ENCODE measurements at places on chromosomes 1 and 21.
A peak's percentile ranks its signal among the peaks of the same experiment; 100 is the strongest.

- DNase-seq, result peak; percentile 8
These were observed 211.6 kb downstream of the LRRC40 start for GRCh38 chr1:69993810-69994209.

DNA sequence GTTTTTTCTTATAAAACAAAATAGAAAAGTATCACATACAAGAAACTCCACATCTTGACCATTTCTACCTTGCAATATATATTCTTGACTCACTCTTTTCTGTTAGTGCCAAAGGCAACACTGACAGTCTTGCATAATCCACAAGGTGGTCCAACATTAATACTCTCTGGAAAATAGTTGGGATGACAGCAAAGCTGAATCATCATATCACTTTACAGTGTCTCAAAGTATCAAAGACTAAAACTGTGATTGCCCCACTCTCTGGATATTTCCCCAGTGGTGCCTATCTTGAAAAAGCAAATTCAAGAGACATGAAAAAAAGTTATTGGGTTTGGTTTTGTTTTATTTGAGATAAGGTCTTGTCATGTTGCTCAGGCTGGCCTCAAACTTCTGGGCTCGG lies 14.6 kb upstream of the TGFBR3 start:
- DNase-seq, result no peak

- no peak for DNase-seq
These were observed 4.4 kb downstream of the CYB561D1 start for GRCh38 chr1:109498161-109498801.

GRCh38 chr1:21816602-21817302 lies 4.7 kb downstream of the LDLRAD2 start:
- DNase-seq, result no peak

DNA sequence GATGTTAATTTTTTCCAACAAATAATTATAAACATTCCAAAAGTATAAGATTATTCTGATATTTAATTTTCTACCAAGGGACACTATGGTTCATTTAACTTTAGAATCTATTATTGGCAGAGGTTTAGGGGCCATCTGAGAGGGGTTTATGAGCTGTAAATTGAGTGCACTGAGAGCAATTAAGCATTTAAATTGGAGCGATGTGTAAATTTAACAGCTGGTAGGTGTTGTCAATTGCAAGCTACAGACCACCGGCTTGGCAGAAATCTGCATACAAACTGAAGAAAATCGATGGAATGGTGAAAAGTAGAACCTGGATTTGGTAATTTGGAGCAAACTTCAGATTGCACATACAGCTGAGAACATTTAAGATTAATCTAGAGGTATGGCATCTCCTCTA lies 55.8 kb upstream of the MTF2 start:
- DNase-seq, result no peak

DNA sequence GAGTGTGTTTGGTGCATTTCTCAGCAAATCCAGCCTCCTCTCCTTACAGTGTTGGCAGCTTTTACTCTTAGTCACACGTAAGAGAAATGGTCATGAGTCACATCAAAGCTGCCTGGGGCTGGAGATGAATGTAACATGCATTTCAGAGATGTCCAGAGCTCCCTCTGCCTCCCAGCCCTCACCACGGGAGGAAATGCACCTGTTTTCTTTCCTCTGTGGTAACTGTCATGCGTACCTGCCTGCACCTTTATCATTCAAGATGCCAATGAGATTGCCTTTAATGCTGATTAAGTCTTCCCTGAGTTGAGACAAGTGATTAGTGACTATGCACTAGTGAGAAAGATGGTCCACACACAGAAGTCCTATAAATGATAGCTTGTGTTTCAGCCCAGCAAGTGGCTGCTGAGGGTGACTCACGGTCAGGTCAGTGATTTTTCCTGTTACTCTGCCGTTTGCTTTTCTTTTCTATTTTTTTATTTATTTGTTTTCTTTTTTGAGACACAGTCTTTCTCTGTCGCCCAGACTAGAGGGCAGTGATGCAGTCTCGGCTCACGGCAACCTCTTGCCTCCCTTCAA lies 277.3 kb upstream of the FMN2 start:
- DNase-seq, result no peak

DNA sequence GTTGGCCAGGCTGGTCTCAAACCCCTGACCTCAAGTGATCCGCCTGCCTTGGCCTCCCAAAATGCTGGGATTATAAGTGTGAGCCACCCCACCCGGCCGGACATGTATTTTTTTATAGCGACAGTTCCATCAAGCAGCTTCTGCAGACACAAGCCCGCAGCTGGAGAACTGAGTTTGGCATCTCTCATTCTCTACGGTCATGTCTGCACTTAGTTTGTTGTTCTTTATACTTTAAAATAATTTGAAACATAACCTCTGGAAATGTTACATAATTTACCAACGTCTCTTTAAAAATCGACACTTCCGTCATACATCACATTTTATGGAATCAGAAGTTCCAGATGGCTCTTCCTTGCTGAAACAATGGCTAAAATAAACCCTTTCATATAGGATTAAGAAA lies 183.6 kb downstream of the DYRK1A start:
- DNase-seq, result no peak

- DNase-seq, result no peak
These were observed 752.1 kb downstream of the NCAM2 start for GRCh38 chr21:21750124-21750825.

DNA sequence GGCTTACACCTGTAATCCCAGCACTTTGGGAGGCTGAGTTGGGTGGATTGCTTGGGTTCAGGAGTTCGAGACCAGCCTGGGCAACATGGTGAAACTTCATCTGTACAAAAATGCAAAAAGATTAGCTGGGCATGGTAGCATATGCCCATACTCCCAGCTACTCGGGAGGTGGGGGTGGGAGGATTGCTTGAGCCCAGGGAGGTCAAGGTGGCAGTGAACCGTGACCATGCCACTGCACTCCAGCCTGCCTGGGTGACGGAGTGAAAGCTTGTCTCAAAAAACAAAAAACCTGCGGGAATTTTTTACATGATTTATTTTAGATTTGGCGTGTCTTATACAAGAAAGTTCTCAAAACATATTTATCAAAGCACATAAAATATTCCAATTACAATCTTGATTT lies 27.8 kb upstream of the MTR start:
- DNase-seq, result no peak

GRCh38 chr1:156801409-156802121 lies 15.1 kb downstream of the SH2D2A start:
- no peak for DNase-seq

DNA sequence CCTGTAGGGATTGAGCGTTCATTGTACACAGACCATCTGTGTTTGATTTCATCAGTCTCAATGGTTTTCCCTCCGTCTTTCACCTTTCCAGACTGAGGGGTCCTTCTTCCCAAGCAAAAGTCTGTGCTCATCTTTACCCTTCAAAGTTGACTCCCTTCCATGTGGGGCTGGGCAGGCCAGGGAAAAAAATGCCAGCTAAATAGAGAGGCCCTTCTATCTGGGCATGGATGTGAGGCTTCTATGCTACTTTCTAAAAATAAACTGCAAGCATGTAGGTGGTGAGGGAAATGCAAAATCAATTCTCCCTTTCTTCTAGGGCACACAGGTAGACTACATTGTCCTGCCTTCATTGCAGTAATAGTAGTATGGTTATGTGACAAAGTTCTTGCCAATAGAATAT lies 46.7 kb upstream of the ITPKB start:
- no peak for DNase-seq

DNA sequence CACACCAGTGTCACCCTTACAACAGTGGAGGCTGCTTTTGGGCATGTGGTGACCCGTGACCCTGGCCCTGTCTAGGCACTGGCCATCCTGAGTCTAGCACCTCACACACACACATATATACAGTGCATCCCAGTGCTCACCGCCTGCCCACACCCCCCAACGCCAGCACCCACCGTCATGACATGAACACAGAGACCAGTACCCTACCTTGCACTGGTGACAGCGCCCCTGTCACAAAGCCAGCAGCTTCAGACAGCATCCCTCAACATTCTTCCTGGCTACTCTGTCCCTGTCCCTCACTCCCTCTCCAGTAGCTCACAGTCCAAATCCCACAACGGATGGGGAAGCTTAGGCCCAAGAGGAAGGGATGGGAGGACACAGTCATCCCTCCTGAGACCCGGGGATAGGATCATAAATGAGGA lies 27.1 kb downstream of the AHDC1 start:
- DNase-seq, result no peak

DNA sequence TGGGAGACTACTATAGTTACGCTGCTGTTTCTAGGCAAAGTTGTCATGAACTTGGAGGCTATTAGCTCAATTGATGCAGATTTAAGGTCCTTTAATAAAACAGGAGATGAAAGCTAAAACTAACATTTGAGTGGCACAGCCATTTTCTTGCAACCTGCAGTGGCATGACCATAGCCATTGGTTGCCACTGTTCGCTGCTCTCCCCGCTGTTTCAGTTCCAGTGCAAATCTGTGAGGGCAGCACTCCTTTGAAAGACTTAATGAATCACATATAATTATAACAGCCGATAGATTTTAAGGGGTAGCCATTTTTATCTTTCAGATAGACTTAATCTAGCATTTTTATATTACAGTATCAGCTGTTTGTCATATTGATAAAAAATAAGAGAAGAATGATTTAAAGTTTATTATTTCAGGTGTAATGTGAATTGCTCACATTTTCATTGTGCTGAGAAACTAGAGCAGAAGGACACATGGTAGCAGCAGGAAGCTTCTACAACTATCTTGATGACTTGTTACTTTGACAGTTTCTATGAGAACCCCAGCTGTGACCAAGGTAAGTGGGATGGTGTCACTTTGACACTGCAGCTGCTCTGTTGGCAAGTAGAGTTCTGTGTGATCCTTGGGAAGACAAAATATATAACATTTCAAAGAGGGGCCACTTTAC lies 203.7 kb downstream of the PLA2G4A start:
- no peak for DNase-seq

- no peak for DNase-seq
These were observed 4.1 kb downstream of the GSTM1 start for GRCh38 chr1:109691759-109692158.

- DNase-seq, result no peak
These were observed 57.2 kb upstream of the SGIP1 start for GRCh38 chr1:66476774-66477173.

DNA sequence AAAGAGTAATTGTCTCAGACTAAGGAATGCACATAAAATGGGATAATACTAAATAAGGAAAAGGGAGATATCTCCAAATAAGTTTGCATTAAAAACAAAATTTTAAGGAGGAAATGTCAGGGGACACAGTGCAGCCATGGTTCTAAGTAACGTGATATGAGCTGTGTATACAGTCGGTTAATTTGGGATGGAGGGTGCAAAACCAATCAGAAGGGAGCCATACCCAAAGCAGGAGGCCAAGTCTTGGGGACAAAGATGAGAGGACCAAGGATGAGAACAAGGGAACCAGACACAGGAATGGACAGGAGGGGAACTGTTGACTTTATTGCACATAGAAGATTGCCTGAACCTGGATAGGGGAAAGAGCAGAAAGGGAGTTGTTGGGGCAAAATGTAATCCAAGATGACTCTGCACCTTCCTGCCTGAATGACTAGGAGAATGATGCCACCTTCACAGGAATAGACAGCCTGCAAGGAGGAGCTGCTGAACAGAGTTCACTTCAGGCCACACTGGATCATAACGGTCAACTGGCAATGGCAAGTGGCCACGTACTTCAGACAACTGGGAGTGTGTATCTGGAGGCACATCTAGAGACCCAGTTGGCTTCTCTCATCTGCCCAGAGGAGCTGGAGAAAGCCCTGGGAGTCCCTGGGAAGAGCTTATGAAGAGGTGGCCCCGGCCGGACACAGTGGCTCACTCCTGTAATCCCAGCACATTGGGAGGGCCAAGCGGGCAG lies 22.0 kb upstream of the BOLA1 start:
- no peak for DNase-seq

DNA sequence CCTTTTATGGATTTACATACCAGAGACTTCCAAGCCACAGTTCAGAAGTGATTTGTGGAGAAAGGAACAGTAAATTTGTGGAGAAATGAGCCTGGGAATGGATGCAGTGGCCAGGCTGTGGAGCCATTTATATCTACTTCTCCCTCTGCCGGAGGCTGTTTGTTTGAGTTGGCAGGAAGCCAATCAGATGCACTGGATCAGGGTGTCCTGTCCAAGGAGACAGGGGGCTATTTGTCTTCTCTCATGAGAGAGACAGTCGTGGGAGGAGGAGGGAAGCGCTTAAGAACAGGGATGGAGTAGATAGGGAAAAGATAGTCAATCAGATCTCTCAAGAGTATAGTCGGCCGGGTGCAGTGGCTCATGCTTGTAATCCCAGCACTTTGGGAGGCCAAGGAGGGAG lies 2.8 kb upstream of the HAPLN2 start:
- DNase-seq, result peak; percentile 28

DNA sequence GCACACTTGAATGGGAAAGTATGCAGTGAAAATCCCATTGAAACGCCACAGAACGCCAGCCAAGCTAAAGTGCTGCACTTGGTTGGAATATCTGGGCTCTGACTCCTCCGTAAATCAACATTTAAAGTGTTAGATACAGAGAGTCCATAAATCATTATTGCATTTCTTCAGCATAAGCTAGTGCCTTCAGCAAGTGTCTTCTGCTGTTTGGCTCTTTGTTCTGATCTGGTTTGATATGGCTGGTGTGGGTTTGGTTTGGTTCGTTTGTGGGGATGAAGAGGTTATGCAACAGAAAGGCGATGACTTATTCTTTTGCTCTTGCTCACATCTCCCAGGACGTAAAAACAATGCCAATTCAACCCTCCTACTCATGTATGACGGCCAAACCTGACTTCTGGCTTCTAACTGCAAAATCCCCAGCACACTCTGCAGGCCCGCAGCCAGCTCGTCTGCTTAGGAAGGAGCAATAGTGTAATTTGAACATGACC lies 121.8 kb upstream of the ERG start:
- DNase-seq, result no peak

DNA sequence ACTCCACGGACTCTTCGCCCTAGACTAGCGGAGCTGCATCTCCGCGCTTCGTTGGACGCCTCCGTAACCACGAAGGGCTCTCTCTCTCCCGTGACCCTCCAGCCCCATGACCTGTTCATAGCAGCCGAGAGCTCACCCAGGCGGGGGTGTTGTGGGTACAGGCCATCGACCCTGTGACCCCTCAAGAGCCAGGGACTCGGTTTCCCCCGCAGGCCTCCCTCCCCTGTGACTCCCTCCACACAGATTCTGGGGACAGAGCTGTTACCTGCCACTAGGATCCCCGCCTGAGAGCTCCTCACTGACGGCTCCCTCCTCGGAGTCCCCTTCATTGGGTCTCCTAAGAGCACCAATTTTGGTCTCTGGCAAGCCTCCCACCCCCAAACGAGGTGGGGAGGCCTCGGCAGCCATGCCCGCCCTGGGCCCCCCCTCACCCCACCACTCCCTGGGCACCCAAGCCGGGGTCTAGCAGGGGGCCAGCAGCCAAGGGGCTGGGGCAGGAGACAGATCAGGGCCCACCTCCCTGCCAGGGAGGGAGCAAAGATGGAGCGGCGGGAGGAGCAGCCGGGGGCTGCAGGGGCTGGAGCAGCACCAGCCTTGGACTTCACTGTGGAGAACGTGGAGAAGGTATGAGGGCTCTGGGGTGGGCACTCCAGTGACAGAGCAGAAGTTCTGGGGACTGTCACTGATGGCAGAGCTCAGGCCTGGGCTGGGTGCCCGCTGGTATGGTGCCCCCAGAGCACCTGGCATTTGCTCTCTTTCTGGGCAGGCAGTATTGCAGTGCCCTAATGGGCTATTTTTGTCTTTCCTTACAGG lies 517 bp downstream of the IPO13 start:
- DNase-seq, result no peak
